Activated naive CD4-positive, alpha-beta T cell (primary cell): ENCODE measurements at places on chromosomes 6 and 20.

- DNase-seq = no peak
Measured at GRCh38 chr6:16961577-16961976, 140.3 kb upstream of the STMND1 start.

DNA sequence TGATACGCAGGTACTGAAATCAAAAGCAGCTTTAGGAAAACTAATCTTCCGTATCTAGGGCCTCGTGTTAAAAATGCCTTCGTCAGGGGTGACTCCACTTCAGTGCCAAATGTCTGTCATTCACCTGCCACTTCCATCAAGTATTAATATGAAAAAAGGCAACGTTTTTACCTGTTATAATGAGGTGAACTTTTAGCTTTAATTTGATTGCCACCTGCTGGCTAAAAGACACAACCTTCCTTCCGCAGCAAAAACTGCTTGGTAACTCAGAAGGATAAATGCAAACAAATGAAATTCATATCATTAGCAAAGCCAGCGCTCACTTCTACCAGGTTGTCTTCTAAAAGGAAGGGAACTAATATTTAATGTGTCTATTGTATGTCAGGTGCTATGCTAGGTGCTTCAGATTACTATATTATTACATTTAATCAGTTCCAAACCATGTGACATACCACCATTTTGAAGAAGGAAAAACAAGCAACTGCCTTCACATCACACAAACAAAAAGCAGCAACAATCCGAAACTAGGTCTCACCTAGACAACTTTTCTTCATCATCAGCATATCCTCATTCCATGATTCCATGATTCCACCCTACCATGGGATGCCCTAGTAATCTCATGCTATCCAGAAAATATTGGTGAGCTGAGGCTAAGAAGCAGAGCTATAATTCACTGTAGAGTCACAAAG lies 20.6 kb upstream of the ARHGAP18 start:
- DNase-seq = no peak

GRCh38 chr6:128487746-128488145 lies 32.7 kb downstream of the PTPRK start:
- no peak for DNase-seq

DNA sequence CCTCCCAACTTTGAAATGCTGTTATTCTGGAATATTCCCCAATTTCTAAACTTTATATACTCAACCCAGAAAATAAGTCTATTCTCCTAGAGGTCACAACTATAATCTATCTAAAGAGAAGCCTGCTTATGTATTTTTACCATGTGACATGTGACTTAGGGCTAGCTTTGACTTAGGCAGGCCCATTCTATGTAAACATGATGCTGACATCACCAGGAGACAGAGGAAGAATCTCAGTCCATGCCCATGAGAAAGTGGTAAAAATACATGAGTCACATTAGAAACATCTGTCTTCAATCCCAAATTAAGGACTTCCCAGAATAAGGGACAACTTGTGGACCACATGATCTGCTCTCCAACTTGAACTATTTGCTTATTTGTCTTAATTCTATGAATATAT lies 113.6 kb upstream of the ID4 start:
- no peak for DNase-seq

DNA sequence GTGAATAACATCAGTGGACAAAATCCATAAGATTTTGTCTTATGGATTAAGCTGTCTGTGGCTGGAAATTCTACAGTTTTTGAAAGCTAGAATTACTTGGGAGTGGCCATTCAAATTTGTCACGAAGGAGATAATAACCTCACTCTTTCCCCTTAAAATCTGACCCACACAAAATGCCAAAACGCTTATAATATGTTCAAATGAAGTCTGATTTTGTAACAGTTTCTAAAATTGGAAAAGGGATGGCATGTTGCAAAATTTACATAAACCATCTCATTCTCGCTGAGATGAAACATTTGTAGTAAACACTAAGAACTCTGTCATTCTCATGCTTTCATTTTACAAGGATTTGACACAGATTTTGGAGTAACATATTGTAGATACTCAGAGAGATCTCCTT lies 112.7 kb downstream of the GJA1 start:
- DNase-seq = no peak

- DNase-seq = no peak
Measured at GRCh38 chr20:36599912-36600345, 5.7 kb upstream of the RAB5IF start.

DNA sequence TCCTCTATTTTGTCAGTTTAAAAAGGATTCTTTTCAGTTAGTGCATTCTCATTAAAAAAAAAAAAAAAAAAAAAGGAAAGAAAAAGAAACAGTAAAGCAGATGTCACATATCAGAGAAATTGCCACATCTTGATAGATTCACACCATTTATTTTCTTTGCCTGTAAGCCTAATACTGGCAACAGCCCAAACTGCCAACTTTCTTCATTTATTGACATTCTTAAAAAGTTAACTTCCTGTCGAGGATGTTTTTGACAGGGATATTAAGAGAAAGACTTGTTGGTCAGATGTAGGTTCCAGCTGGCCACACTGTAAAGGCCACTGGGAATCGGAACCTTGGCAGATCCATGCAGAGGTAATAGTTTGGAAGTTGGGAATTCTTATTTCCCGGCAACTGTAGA lies 332.6 kb downstream of the NRN1 start:
- no peak for DNase-seq

DNA sequence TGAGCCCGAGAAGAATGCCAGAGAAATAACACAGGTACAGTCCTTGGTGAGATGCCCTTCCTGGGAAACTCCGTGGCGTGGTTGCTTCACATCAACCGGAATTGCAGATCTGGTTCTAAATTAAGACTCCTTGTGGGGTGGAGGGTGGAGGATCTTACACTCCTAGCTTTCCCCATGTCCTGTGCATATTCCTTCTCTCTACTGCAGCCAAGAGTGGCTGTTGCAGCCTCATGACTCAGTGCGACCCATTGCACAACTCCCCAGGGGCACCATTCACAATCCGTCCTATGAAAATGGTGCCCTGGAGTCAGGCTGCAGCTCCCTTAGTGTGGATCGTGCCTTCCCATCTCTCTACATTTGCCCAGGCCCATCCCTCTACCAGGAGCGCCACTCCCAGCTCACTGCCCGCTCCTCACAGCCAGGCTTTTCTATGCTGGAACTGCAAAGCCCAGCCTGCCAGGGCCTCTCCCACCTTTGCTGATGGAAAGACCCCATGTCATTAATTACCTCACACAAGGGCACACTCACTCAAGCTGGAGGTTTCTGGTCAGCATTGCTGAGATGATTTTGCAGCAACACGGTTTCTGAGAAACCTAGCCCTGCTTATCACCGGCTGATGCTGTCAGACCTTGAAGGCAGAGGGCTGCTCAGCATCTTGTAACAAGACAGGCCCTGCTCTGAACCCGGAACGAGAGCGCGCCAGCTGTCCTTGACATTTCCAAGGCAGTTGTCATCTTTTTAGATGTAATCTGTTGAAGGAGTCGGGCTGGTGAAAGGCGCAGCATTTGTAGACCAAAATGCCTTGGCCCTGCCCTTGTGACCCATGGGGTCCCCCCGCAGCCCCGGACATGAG lies 39.7 kb downstream of the SIRPA start:
- DNase-seq = no peak

DNA sequence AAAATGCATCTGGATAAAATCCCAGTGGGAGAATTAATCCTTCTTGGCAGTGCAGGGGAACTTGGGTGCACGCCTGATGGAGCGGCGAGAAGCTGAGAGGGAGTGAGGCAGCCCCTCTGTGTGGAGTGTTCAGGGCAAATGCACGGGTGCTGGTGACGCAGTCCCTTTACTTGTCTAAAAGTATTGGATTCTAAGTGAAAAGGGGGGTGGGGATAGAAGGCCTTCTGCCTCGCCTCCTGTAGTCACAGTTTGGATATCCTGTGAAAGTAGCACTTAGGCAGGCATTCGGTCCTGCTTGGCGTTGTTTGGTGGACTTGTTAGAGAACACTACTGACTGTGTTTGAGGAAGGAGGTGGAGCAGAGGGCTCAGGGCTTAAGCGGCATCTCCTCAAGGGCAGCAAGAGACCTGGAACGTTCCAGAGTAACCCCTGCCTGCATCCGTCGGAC lies 39.3 kb downstream of the PHACTR3 start:
- no peak for DNase-seq

- no peak for DNase-seq
Measured at GRCh38 chr20:36344517-36345132, 38.5 kb downstream of the DLGAP4 start.

GRCh38 chr6:56245903-56246351 lies 1.5 kb downstream of the COL21A1 start:
- DNase-seq = no peak

DNA sequence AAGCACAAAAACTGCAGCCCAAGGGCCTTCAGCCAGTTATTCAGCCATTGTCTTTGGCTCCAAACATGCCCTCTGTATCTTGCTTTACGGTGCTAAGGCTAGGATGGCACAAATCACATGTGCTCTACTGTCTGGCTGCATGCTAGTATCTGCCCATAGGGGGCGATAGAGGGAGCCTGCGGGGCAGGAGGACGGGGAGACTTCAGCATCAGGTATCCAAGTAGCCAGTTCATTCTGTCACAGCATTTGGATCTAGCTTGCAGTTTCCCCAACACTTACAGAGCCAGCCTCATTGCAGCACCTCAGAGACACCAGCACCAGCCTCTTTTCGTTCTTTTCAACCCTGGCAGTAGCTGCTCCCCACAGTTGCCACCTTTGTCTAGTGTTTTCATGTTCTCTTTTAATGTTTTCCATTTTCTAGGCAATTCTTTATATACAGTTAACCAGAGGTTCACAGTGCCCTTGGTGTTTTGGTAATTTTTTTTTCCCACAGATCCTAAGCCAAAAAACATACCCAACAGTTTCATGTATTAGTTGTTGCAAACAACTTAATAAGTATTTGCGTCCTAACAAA lies 705.9 kb downstream of the PTPRT start:
- no peak for DNase-seq

GRCh38 chr6:117167520-117168271 lies 97.7 kb upstream of the VGLL2 start:
- no peak for DNase-seq

GRCh38 chr20:46293084-46293483 lies 15.2 kb downstream of the CDH22 start:
- DNase-seq = no peak

DNA sequence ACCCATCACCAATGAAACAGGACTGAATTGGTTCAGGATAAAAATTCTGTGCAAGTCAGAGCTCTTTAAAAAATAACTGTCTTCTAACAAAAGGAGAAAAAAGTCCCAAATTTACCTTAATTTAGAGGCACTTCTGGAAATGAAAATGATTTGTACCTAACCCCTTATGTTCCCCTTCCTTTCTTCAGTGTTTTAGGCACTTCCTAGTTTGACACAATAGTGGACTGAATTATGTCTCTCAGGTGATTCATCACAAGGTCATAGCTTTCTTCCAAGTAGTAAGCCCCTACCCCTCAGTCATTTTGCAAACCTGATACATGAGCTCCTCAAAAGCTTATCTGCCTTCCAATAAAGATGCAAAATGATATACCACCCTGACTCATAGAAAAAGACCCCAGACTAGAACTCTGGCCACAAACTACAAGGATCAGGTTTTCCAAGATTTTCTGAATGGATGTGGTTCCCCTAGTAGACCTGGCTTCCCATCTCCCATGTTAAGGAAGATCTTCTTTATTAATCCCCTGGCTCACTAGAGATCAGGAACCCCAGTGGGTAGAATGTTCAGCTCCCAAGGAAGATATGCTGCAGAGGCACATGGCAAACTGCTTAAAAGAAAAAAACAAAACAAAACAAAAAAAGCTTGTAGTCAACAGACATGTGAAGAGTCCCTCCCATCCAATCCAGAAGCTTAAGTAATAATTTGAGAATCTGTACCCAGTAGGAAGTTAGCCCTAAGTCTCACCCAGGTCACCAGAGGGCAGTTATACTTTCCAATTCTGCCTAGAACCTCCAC lies 3.6 kb downstream of the PPP1R10 start:
- no peak for DNase-seq

DNA sequence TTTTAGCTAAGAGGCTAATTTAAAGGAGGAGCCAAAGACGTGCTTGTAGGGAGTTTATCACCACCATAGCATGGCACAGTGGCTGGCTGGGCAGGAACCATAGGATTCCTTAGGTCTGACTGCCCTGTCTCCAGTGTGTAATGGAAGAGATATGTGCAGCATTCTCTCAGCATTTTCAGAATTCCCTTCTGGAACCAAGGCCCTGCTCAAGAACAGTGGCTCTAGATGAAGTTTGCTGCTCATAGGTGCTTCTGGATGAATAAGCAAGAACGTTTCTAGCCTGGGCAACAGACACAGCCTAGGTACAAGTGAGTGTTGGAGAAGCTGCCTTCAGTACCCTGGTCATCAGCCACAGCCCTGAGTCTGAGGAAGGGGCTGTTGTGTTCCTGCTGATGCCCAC lies 69.1 kb downstream of the LCA5 start:
- no peak for DNase-seq

DNA sequence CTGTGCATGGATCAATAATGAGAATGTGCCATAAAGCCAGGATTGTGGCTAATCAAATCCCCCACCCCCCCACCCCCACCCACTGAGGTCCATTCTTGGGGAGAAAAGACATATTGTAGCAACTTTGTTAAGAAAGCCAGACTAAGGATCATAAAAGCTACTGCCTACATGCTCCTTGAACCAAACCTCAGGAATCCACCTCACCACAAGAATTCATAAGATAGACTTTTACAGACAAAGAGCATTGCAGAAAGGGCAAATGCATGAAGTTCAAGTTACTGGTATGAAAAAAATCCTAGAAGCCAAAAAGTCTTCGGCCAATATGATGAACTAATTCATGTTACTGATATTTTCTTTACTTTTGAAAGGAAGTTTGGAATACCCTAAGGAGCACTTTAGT lies 187.9 kb upstream of the ARID1B start:
- no peak for DNase-seq

DNA sequence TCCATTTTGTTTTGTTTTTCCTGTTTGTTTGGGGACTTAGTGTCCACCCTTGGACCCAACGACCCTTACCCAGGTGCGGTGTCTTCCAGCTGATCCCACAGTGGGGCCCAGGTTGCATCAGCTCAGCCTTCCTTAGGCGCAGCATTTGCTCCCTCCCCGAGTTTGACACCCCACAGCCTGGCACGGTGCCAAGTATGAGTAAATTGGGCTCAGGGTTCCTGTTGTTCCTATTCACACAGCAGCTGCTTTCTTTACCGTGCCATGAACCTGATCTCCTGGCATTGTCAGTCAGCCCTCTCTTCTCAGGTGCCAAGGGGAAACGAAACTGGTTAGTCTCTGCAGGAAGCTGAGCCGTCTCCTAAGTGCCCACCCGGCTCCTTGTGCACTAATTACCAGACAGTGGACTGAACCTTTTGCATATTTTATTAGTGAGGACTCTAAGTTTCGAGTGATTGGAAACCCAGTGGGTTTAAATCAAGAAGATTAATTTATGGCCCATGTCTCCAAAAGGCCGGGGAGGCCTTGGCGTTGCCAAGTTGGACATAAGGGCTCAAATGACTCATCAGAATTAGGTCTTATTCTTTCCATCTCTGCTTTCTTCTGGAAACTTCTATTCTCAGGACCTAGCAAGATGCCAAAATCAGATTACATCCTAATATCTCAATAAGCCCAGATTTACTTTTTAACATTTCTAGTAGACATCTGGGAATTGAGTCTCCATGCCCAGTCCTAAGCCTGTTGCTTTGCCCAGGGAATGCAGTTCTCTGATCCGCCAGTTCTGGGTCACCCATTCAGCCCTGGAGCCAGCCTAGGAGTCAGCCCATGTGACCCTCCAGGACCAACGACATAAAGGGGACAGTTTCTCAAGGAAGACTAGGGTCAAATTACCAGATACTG lies 68.8 kb downstream of the TSHZ2 start:
- no peak for DNase-seq
